Stimulated activated CD8-positive, alpha-beta memory T cell treated with anti-CD3 and anti-CD28 coated beads, Interleukin-4, amount 100 ng/mL, for 1 hour (primary cell): ENCODE measurements at places on chromosomes 3 and 15.

GRCh38 chr3:164460851-164461250 is 617.4 kb downstream of the SI start:
- DNase-seq = no peak

- no peak for DNase-seq
Measured at GRCh38 chr3:157240408-157240807, 80.5 kb upstream of the CCNL1 start.

DNA sequence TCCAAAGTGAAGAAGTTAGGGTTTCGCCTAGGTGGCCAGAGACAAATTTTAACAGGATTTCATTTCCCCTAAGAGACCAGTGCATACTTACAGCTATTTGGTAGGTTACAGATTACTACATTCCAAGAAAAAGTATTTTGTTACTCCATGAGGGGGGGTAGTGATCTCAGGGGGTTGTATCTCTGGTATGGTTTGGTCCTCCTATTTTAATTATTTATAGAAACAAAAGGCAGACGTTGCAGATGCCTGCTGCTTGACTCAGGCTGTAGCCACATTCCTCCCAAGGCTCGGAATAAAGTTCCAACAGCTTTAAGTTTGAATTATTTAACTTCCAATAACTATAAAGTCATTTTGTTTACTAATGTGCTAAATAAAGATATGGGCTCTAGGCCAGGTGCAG is 1.3 kb upstream of the TRIM59 start:
- no peak for DNase-seq

DNA sequence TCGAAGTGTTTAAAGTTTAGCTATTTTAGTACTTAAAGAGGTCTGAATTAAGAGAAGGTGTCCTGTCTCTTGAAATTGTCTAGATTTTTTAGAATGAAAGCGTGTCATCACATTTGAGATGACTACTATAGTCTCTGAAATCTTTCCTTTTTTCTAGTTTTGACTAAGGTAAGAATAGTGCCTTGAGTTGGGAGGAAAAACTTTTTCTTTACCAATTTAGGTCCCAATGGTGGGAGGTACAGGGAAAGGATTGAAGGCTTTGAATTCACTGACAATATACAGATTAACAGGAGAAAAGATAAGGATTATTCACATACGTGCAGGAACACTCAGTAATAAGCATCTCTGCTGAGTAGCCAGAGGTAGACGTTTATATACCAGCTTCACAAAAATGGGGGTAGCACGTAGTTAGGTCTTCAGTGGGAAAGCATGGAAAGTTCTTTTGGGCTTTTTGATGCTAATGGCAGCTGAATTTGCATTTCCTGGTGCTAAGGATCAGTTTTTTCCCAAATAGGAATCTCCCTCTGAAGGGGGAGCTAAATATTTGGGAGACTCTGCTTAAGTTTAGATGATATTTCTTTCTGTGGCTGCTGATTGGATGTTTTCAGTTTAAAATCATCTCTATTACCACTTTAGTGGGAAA is 88.1 kb downstream of the VPS8 start:
- no peak for DNase-seq

DNA sequence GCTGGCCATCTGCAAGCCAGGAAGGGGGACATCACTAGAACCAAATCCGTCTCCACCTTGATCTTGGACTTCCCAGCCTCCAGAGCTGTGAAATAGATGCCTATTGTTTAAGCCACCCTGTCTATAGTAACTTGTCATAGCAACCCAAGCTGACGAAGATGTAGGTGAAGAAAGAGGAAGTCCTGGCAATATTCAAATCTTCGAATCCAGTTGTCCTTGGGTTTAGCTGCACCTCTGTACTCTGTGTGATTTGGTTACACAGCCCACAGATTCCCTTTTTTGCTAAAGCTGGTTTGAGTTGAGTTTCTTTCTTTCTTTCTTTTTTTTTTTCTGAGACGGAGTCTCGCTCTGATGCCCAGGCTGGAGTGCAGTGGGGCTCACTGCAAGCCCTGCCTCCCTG is 68.0 kb upstream of the XCR1 start:
- no peak for DNase-seq

DNA sequence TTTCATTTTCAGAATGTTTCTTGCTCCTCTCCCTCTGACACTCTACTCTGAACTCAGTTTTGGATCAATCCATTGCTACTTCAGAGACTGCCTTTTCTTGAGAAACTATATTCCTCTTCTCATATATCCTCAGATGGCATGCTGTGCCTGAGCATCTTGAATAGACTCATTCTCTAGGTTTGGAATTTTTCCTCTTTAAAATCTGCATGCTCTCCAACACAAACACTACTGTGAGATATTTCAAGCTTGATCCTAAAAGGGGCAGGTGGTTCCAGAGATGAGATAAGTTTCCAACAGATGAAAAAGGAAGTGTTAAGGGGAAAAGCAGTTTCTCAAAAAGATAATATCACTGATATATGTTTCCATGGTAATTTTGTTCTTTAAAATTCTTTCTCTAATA is 742.2 kb upstream of the EPHA6 start:
- no peak for DNase-seq

DNA sequence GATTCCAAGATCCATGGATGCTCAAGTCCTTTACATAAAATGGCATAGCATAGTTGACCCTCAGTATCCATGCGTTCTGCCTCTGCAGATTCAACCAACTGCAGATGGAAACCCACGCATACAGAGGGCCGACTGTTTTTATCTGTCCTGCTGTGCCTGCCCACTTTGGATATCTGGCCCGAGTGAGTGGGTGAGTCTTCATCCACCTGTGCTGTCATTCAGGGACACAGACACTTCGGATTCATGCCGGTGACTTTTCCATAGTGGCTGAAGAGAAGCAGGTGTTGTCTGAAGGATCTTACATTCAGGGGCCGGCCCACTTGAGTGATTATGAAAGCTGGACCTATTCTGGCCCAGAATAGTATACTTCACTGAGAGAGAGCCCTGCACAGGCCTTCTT is 85.1 kb downstream of the RYR3 start:
- DNase-seq = no peak

- DNase-seq = no peak
Measured at GRCh38 chr15:64536244-64536836, 76.0 kb downstream of the ZNF609 start.

GRCh38 chr3:47261301-47261700 is 21.3 kb downstream of the KIF9 start:
- DNase-seq = no peak

- DNase-seq = no peak
Measured at GRCh38 chr3:119637679-119638477, 22.5 kb downstream of the POPDC2 start.

DNA sequence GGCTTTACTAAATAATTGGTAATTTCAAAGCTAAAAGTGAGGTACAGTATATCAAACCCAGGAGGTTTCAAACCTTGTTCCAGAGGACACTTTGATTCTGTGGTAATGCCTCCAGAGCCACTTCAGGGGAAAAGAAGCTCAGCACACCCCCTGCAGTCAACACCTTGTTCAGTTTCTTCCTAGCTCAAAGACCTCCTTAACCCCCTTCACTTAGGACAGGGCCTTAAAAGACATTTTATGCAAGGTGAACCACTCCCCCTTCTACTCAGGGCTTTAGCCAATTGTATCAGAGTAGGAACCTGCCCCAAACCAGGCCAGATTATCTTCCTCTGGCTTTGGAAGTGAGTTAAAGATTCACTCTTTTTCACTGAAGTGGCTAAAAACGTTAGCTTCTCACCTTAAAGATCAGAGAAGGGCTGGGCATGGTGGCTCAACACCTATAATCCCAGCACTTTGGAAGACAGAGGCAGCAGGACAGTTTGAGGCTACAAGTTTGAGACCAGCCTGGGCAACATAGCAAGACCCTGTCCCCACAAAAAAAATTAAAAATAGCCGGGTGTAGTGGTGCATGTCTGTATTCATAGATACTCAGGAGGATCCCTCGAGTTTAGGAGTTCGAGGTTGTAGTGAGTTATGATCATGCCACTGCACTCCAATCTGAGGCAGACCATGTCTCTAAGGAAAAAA is 3.4 kb downstream of the DENND6A start:
- no peak for DNase-seq

GRCh38 chr15:81807806-81808205 is 238.0 kb downstream of the MEX3B start:
- DNase-seq = no peak

- DNase-seq = no peak
Measured at GRCh38 chr15:70198441-70199123, 100.9 kb upstream of the TLE3 start.

DNA sequence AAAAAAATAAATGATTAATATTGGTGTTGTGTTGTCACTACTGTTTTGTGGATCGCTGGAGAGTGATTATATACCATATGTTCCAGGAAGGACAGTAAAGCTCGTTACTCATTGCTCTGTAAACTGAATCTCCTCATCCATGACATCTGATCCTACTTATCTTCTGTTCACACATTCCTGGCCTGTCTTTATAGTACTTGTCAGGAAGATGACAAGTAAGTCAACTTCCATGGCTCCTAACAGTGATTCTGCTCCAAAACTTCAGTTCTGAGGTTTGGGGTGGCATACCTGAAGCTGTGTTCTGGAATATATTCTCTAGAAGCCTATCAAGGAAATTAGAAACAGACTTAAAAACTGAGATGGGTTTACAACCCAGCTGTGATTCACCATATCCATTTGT is 288.9 kb downstream of the ZBBX start:
- DNase-seq = no peak

DNA sequence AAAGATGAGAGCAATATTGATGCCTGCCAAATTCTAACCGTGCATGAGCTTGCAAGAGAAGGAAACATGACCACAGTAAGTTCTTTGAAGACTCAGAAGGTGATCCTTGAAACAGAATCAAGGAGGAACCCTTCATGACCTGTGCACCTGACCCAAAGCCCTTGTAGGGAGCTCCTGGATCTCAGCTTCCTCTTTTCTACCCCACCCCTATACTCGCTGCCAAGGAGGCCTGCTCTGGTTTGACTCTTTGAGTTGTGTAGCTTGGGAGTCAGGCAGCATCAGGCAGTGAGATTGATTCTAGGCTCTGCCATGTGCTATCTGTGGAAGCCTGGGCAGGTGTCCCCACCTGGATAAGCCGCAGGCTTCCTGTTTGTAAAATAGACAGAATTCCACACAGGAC is 10.6 kb downstream of the TTC21A start:
- DNase-seq = no peak

DNA sequence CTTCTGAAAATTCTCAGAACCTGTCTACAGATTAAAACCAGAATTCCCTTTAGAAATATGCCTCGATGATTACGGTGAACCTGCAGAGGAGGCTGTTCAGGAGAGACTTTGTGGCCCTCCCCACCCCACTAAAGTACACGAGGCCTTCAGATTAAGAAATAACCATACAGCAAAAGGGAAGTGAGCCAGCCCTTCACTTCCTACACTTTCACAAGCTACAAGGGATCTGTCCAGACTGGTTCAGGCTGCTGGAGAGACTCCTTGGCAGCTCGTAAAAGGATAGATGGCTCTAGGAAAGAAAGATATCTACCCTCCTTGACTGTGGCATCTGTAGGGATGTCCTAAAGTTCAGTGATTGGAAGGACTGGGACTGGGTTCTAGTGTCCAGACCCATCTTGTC is 102.6 kb downstream of the ALDH1A2 start:
- DNase-seq = no peak

DNA sequence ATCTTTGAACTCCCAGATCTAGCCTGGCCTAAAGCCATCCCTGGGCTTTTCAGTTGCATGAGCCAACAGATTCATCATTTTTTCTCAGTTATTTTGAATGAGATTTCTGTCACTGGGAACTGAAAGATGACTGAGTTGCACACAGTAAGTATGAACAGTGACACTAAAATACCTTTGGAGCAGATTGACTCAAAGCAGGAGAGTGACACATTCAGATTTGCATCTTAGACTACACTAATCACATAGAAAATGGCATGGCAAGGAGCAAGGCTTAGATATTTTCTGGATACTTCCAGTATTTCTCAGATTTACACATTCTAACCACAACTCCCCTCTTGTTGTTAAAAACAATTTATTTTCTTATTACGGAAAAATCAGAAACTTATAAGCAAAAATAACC is 32.8 kb downstream of the SEC62 start:
- DNase-seq = no peak

- DNase-seq = no peak
Measured at GRCh38 chr3:135155228-135155627, 360.2 kb downstream of the EPHB1 start.

DNA sequence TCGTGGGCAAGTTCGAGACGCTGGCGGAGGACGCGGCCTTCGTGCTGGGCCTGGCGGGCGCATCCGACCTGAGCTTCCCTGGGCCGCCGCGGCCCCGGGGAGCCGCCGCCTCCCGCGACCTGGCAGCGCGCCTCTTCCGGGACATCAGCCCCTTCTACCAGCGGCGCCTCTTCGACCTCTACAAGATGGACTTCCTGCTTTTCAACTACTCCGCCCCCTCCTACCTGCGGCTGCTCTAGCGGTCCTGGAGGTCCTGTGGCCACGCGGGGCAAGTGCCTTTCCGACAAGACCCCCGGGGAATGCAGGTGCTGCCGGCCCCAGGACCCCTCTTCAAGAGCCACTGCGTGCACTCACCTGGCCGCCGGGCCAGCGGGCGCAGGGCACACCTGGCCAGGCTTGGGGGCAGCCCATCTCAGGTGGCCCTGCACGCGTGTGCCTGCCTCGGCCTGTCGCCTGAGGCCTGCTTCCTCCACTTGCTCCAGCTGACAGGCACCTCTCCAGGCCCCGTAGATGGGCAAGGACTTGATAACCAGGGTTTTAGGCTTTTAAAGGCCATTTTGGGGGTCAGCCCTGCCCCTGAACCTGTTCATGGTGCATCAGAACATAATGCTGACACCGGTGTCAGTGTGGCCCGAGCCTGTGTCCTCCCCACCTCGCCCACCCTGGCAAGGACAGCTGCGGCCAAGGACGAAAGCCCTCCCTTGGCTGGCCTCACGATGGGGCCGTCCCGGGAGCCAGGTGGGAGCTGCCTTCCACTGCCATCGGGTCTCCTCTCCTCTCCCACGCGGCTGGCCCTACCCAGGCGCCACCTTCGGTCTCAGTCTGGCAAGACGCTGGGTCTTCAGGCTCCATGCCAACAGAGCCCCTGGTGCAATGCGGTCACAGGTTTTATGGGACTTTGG is 16.1 kb downstream of the C3orf22 start:
- DNase-seq = no peak
